Transverse colon (tissue), 4 donors: ENCODE measurements at places on chromosomes 2 and 18. TPM values are rescaled to one million over a fixed set of nuclear protein-coding genes. Genes with fewer than 3 reads are reported as not detected.

- DNase-seq, result peak; percentile 11
Observed at GRCh38 chr2:105397025-105397722, 1.7 kb downstream of the FHL2 start.

DNA sequence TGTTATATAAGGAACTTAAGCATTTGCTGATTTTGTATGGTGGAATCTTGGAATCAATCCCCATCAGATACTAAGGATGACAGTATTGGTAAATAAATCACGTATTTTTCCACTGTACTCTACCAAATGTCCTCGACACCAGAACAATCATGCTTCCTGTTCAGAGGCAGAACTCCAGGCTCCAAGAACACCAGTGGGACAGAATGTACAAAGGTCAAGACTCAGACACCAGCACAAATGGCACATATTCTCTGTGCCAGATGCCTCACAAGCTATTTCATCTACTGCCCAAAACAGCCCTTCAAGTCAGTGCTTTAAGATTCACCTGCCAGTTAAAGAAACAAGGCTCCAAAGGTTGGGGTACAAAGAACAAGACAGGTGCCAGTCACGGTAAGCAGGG lies 420.5 kb downstream of the STK39 start:
- DNase-seq, result no peak

DNA sequence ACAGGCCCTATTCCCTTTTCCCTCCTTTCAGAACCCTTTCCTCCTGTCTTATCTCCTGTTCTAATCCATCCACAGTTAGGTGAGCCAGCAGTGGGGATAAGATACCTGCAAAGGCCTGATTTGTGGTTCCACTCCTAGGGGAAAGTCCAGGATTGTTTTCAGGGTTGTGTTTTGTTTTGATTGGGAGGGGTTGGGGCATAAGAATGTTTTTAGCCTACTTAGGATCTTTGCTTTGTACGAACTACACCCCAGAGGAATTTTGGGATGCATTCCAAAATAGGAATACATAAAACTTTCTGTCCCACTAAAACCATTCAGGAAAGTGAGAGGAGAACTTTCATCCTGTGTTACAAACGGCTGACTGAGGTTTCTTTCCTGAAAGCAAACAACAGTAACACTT lies 150.8 kb upstream of the PGAP1 start:
- no peak for DNase-seq

- no peak for DNase-seq
Observed at GRCh38 chr18:53947092-53947640, 277.3 kb downstream of the MBD2 start.

DNA sequence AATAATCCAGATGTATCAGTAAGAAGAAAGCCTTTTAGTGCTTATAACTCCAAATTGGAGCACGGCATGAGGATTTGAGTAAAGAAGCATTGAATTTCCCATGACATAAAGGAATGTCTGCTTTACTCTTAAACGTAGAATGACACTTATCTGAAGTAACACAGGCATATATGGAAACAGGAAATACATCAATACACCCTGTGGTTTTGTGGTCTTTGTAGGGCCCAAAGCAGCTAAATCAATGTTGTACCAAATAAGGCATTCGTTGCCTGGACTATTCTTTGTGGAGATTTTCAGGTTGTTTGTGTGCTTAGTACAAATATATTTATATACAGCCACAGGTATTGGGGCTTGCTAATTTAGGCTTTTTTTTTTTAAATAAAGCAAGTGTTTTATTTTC lies 660.5 kb downstream of the LRRTM4 start:
- no peak for DNase-seq

GRCh38 chr2:86747711-86748639 lies 27.9 kb downstream of the RMND5A start:
- DNase-seq, result peak; percentile 20

- DNase-seq, result no peak
Observed at GRCh38 chr18:77077401-77077800, 55.2 kb downstream of the MBP start.

DNA sequence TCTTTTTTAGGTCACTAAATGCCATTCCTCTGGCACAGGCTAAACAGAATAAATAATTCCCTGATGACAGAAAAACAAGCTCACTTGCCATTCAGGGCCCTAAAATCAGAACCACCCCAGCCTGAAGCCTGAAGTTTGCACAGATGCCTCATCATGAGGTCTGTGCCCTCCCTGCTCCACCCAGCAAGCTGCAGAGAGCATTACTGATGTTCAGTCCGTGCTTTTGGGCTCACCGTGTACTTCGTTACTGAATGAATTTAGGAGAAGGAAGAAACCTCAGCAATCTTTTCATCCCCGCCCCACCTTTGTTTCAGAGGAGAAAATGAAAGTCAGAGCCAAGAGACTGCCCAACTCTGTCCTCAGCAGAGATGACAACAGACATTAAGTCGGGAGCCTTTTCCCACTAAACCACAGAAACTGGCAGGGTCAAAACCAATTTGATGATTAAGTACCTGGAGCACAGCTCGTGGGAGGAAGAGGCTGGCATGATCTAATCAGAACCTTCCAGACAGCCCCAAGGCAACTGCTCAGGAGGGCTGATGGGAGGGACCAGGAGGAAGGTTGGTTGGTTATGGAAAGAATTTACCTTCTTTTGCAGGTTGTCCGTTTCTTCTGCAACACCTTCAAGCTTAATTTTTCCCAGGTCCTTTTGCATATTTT lies 122.7 kb downstream of the LAMA1 start:
- no peak for DNase-seq

DNA sequence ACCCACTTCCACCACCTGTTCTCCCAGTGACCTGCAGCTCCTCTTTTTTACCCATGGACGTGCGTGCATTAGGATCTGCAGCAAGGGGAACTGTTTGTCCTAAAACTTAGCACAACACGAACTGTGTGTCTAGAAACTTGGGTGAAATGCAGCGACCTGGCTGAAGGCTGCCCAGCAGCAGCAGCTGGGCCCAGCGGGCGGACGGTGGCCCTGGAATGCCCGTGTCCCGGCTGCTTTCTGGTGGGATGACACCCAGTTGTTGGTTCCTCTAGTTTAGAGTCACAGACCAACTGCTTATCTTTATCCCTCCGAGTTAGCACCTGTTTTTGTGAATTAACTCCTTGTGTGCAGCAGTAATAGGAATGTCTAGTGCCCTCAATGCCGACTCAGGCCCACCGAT lies 61.9 kb upstream of the PXDN start:
- no peak for DNase-seq

DNA sequence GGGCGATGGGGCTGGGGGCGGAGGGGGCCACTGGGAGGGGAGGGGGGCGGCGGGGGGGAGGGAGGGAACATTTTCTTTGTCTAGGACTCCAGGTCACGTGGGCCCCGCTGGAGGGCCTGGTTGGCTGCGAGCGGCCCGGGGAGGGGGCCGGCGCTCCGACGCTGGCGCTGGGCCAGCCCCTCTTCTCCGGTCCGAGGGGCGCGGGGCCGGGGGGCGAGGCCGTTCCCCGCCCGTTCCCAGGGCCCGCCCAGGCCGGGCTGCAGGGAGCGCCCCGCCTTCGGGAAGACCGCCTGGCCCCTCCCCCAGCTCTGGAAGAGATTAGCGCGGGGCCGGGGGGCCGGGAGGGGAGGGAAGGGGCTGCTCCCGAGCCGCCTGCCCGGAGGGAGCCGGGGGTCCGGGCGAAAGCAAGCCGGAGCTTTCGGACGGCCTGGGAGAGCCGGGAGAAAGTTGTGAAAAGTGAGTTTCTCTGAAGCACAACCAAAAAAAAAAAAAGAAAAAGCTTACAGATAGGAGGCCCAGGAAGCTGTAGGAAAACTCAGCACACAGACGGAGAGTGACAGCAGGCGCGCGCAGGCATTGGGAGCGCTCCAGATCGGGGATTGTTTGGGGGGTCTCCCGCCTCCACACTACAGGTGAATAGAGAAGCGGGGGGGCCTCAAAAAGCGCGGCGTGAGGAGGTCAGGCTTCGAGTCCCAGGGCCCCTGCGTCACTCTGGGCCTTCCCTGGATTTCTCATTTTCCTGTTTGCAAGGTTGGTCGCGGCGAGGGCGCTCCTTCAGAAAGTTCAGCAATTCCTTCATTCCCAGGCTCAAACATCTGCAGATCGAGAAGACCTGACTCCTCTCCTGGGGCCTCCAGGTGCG lies 84.1 kb upstream of the POMC start:
- peak; percentile 72 for DNase-seq

GRCh38 chr18:3388323-3388722 lies 61.6 kb upstream of the TGIF1 start:
- no peak for DNase-seq

DNA sequence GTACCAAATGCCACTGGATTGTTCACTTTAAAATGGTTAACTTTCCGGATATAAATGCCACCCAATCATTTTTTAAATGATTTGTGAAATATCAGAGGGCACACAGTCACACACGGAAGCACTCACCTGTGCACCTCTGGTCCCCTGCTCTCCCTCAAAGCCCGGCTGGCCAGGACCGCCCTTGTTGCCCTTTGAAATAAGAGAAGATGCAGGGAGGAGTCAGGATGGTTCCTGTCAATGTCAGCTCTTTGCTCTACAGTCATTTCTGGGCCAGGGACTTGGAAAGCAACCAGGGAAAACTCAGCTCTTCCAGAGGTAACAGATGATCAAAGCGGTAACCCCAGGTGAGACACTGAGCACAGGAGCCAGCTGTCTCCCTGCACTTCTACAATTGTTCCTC lies 60.7 kb downstream of the COL6A3 start:
- DNase-seq, result no peak

DNA sequence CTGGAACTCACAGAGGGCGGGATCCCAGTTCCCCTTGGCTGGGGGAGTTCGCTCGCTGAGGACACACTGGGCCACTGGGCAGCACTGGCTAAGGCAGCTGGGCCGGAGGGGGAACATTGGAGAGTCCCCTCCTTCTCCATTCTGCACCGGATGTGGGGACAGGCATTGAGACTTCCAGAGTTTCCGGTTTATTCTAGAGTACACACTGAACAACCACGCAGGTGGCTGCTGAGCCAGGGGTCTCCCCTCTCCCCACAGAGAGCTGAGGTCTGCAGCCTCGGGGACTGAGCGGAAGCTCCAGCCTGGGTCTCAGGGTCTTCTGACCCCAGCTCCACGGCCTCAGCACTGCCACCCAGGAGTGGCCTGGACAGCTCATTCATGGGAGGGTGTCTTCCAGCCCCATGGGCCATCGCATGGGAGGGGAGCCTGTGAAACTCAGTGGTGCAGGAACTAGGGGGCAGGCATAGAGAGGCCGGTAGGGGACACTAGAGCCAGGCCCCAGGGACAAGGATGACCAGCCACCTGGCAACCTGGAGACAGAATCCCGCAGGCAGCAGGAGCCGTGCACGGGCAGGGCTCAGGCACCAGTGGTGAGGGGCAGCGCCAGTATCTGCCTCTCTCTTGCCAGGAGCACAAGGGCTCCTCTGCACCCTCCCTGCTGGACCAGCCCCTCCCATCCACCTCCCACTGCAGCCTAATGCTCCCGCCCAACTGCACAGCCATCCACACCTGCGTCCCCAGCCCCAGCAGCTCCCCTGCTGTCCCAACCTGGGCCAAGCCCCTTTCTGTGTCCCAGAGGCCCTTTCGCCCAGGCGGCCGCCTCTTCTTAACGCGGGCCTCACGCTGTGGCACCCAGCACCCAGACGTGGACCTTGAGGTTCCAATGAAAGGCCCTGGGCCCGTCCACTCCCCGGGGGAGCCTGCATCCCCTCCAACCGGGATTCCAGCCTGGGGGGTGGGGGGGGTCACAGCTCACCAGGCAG lies 45.1 kb upstream of the GPC1 start:
- no peak for DNase-seq

DNA sequence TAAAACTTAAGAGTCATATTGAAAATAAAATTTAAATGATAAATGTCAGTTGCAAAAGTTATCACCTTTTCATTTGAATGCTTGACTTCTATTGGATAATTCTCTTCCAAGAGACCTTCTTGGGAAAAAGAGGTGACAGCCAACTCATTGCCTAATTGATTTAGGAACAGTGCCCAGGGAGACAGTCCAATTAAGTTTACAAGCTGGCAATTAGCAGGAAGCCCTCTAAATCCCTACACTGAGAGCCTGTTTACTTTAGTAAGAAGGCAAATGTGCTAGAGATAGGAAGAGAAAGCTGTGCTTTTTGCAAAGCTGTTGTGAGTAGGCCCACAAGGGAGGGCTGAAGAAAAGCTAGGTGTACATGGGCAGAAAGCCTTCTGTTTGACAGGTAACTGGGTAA lies 189.1 kb downstream of the WDPCP start:
- no peak for DNase-seq

GRCh38 chr2:179703702-179704101 lies 157.7 kb downstream of the ZNF385B start:
- no peak for DNase-seq

- no peak for DNase-seq
Observed at GRCh38 chr2:101803945-101804696, 106.6 kb downstream of the MAP4K4 start.

DNA sequence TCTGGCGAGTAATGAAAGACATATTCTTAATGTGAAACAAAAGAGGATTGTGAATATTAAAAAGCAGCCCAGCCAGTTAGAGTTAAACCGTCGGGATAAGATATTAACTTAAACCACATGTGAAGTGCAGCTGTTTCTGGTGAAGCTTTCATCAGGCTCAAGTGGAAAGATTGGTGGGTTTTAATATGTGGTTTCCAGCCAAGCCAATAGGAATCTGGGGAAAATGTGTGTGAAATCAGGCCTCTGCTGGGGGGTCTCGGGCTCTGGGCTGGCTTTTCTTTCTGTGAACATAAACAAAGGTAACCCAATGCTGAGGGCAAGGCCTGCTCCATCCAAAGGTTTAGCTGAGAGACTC lies 279.6 kb downstream of the SLC4A3 start:
- DNase-seq, result no peak

DNA sequence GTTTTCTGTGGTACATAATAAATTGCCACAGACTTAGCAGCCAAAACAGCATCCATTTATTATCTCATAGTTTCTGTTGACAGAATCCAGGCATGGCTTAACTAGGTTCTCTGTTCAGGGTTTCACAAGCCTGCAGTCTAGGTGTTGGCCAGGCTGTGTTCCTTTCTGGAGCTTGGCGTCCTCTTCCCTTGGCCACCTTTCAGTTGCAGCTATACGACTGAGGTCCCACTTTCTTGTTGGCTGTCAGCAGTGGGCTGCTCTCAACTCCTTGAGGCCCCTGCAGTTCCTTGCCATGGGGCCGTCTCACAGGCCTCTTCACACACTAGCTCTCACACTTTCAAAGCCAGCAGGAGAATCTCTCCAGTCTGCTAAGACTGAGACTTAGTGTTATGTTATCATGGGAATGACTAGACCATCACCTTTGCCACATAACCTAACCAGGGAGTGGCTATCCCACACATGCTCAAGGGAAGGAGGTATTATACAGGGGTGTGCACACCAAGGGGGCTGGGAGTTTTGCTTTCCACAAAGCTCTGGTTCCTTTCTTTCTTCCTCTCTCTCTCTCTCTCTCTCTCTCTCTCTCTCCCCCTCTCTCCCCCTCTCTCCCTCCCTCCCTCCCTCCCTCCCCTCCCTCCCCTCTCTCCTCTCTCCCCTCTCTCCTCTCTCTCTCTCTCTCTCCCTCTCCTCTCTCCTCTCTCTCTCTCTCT lies 15.8 kb downstream of the RIOK3 start:
- DNase-seq, result no peak

GRCh38 chr2:15287447-15288184 lies 273.5 kb downstream of the NBAS start:
- DNase-seq, result no peak

The ANKRD29 gene
- 0.75 TPM for total RNA-seq

The CRYGC gene
- not detected for total RNA-seq

The CXCR4 gene
- total RNA-seq, result 9.6 TPM

The FAM124B gene
- 0.41 TPM for total RNA-seq

The ZNF519 gene
- total RNA-seq, result 4.9 TPM

The CCDC121 gene
- total RNA-seq, result 4.3 TPM

The CTNNA2 gene
- not detected for total RNA-seq

The MYL12B gene
- 78.2 TPM for total RNA-seq

The ARHGEF4 gene
- total RNA-seq, result 1.2 TPM

The MRPL44 gene
- total RNA-seq, result 18.9 TPM

The ANKAR gene
- total RNA-seq, result 18.6 TPM

The FZD7 gene
- total RNA-seq, result 14.5 TPM

The GAL3ST2 gene
- 61.9 TPM for total RNA-seq
